ENCODE measurements at places on chromosomes 3 and 15.

DNA sequence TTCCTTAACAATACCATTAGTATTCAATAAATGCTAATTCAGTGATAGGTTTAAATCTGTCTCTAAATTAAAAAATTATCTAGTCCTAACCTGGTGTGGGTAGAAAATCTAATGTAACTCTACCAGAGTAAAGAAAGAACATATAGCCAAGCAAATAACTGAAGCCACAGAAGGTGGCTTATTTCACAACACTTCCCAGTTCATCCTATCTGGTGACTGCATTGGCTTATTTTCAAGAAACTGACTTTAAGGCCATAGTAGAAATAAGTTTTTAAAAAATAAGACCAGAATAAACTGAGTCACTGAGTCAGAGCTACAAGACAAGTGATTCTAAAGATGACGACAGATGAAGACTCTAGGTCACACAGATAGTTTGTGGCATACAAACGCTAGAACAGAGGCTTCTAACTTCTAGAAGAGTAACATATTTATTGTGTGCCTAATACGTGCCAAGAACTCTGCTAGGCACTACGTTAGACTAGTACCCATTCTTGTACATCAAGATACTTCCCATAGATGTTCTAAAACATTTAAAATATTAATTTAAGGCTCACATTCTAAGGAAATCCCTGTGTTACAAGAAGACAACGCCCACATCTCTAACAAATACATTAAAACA, 25.9 kb downstream of the TMCC1 start:
- no peak for DNase-seq

GRCh38 chr3:13013994-13014754, 59.1 kb downstream of the IQSEC1 start:
- no peak for DNase-seq

GRCh38 chr3:12974819-12975218, 98.4 kb downstream of the IQSEC1 start:
- no peak for DNase-seq

- no peak for DNase-seq
Measured at GRCh38 chr3:105674437-105675065, 194.3 kb downstream of the CBLB start.

GRCh38 chr15:29693225-29693624, 129.0 kb downstream of the TJP1 start:
- DNase-seq = no peak

GRCh38 chr3:10531031-10531430, 25.6 kb upstream of the ATP2B2 start:
- DNase-seq = no peak

DNA sequence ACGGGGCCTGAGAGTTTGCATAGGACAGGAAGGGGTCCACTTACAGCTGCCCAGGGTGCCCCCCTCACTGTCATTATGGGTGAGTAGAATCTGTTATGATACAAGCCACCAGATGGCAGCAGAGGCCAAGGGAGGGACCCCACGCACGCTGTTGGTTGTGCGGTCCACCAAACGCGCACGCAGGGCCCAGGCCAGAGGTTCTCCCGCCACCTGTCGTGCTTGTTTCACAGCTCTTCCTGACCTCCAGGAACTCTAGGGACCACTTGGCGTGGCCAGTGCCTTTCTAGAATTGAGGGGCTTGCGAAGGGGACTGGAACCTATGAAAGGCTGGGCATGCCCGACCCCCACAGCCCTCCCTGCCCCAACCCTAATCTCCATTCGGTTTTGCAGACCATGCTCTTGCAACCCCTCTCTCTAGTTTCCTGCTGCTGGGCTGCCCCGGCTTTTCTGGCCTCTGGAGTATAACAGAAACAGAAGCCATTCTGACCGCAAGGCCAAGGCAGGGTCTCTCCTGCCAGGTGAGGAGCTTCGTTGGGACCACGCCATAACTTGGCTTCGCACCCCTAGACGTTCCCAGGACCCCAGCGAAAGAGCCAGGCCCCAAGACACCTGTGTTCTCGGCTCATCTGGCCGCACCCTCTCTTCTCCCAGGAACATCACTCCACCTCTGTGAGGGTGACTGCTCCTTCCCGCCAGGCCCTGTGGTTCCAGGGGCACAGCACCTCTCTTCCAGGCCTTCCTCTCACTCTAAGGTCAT, 46.0 kb downstream of the ALDH1L1 start:
- DNase-seq = no peak

All from activated CD4-positive, CD25-positive, alpha-beta regulatory T cell (primary cell).